ENCODE measurements at places on chromosomes 5 and 9.

DNA sequence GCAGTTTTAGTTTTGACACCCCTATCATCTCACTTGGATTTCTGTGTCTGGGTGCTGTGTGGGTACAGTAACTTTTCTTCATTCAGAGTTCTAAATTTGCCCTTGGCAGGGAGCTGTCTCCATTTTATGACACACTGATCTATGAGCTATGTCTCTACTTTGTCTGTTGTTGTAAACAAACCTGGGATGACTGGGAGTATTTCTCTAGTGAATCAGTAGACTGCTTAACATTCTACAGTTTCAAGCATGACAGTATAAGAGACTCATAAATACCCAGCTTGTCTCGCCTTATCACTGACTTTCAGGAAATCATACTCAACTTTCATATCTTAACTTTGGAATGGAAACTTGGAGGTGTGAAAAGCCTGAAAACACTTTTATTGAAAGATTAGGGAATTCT lies 212.1 kb upstream of the NUDT12 start:
- DNase-seq, result no peak

- no peak for DNase-seq
Observed at GRCh38 chr5:65459995-65460394, 21.7 kb downstream of the ADAMTS6 start.

DNA sequence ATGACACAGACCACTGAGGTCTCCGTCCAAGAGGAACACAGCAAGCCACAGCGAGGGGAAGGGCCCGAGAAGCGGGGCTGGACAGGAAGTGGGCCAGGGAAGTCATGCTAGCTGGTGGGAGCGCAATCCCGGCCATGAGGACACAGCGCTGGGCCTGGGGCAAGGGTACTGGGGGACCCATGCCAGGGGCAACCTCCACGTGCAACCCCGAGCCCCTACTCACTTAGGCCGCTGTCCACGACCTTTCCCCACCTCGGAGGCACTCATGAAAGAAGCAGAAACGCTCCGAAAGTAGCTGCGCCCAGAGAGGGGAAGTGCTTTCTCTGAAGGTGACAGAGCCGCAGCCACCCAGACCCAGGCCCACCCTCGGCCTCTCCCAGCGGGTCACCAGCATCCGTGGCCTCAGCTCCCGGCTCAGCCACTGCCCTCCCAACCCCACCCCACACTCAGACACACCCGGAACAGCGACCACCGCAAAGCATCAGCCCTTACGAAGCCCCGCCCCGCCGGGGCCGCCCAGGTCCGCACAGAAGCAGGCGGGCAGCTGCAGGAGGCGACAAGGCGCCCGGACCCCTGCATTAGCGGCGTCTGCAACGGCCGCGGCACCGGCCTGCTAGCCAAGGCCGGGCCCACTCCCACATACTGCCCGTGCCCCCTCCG lies 782 bp downstream of the BICD2 start:
- DNase-seq, result peak; percentile 40

DNA sequence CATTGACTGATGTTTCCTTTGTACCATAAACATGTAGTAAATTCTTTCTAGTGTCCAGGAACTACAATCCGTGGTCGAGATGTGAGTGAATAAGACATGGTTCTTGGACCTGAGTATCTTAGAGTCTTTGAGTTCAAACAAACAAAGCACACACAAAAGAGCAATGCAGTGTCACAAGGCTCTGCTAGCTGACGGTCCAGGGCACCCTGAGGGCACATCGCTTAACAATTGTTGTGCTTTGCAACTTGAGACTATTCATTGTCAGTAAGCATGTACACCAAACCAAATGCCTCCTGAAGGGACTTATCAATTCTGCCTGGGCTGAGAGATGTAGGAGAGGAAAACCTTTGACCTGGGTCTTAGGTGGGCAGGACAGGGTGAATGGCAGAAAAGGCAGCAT lies 84.8 kb downstream of the CAMK4 start:
- DNase-seq, result no peak

Data from GM19239 (cell line).